ENCODE measurements at places on chromosomes 3 and 15.

DNA sequence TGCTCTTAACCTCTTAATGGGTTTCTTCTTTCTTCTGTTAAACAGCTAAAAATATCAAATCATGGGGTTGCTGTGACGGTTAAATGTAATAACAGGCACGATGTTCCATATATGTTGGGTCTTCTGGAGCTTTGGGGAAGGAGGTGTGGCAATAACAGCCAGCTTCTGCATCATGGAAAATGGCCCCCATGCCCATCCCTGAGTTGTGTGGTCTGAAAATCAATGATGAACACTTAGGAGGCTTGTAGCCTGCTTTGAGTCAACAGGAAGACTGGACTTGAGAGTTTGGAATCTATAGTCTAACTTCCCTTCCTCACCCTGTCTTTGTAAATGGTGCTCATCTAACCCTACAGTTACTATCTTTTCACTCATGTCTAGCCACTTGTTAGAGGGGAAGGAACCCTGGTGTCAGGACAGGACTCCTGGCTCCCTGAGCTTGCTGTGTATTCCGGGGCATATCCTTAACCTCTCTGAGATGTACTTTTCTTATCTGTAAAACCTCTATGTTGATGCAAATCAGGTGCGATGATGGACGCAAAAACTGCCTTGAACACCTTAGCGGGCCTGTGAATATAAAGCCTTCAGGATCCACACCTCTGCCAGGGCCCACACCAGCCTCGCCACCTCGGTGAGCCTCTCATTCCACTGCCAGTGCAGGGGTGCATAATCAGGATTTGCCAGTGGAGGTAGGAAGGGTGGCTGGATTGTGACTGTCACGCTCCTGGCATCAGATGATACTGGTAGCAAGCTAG, 27.5 kb downstream of the SMAD3 start:
- no peak for DNase-seq

DNA sequence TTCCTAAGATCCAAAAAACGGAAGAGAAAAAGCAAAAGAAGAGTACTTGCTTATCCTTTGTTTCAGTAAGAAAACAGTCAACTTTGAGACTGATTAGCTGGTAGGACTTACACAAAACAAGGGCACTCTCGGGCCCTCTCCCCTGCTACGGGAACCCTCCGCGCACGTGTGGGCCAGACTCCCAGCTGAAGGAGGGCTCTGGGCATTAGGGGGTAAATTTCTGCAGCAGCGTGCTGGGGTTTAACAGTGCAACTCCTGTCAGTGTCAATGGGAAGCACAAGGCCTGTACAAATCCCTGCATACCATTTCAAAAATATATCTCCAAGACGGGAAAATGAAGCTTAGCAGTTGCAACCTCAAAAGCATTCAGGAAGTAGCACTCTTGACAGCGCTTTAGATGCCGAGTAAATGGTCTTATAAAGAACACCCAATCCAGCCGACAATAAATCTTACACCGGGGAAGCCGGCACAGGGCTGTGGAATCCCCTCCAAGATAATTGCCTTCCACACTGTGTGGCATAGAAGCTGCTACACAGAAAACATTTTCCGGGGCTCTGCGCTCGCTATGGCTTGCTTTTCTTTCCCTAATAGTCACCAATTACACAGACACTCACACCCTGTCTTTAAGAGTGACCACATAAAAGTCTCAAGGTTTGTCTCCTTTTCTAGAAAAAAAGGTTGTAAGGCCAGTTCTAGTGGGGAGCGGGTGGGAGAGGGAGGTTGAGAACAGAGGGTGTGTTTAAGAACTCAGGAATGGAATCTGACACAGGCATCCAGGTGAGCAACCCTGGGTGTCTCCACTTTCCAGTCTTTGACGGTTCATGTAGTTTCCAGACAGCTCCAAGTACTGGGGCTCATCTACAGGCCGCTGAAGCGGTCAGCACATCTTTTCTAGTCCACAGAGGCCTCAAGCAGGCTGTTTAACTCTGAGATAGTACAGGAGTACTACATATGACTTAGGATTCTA, 512.7 kb downstream of the FOXP1 start:
- DNase-seq = no peak

DNA sequence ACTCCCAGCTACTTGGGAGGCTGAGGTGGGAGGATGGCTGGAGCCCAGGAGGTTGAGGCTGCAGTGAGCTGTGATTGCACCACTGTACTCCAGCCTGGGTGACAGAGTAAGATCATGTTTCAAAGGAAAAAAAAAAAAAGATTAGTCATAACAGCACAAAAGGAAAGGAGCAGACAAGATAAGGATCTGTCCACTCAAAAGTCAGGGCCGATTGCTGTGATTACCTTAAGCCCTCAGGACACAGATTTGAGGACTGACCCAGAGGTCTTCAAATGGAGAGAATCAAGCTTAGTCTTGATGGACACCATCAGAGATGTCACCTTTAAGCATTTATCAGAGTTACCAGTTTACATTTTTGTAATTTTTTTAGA, 23.9 kb upstream of the HEG1 start:
- no peak for DNase-seq

DNA sequence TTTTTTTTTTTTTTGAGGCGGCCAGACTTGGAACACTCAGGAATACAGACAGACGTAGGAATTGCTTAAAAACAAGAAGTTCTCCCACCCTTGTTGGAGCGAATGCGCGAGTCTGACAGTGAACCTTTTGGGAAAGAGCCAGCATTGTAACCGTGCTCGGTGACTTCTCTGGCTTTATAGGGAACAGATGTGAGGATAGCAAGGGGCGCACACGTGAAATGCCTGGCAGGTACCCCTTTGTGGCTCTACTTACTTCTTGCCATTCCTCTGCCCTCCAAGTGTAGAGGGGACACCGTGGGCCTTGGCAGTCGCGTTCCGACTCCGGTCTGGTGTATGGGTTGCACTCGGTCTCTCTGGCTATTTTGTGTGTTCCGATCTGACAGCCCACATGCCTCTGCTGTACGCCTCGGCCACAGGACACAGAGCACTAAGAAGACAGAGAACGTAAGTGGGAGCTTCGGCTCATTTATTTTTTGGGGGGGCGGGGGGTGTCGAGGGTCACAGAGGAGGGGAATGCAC, 126.4 kb downstream of the ADAMTS9 start:
- DNase-seq = no peak

GRCh38 chr3:42589382-42590109, 1.1 kb upstream of the SS18L2 start:
- DNase-seq = no peak

GRCh38 chr3:55719006-55719405, 231.9 kb upstream of the WNT5A start:
- DNase-seq = no peak
